ENCODE measurements at places on chromosomes 12 and 14. TPM values are rescaled to one million over a fixed set of nuclear protein-coding genes. Genes with fewer than 3 reads are reported as not detected.

GRCh38 chr12:12608557-12608957 lies 3.1 kb upstream of the CREBL2 start:
- H3K27ac ChIP-seq = no peak overlapping the region
- no peak overlapping the region for H3K4me3 ChIP-seq
- DNase-seq = no peak

- H3K4me3 ChIP-seq = no peak overlapping the region
- no peak overlapping the region for H3K27ac ChIP-seq
- no peaks in the 10 kb centered on the region for H3K4me1 ChIP-seq
Measured at GRCh38 chr12:19894050-19894449, 454.8 kb downstream of the AEBP2 start.

The GLIPR1L1 gene
- total RNA-seq = not detected

DNA sequence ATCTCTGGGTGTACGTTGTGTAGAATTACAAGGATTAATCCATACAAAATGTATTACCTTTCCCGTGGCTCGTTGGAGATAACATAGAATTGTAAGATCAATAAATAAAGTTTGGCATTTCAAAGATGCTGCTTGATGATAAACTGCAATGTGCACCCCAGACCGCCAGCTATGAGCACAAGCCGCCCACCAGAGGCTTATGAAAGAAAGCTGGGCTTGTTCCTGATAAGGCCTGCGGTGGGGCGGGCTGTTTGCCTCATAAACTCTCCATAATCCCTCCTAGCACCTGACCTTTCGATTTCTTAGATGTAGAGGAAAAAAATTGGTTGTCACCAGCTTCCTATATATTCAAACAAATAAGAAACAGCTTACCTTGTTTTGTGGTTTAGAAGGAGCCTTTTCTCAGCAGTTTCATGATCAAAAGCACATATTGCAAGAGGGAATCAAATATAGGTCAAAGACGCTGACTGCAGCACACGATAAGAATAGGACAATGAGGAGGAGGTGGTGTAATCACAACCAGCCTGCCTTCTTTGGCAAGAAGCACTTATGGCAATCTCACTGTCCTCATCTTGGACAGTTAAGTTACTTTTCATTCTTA lies 293.6 kb downstream of the RMST start:
- H3K27me3 ChIP-seq = no peaks in the 10 kb centered on the region
- no peaks in the 10 kb centered on the region for H3K4me1 ChIP-seq
- H3K36me3 ChIP-seq = no peaks in the 10 kb centered on the region
- no peak for DNase-seq
- no peak overlapping the region for H3K27ac ChIP-seq

- peak; percentile 30 for DNase-seq
- peaks cover 13% of the 10 kb centered on the region for H3K4me1 ChIP-seq
- H3K27me3 ChIP-seq = peaks cover 14% of the 10 kb centered on the region
- H3K27ac ChIP-seq = peak overlapping the region; percentile 70
- H3K36me3 ChIP-seq = no peaks in the 10 kb centered on the region
Measured at GRCh38 chr12:116534311-116535121, 24.7 kb upstream of the MAP1LC3B2 start.

DNA sequence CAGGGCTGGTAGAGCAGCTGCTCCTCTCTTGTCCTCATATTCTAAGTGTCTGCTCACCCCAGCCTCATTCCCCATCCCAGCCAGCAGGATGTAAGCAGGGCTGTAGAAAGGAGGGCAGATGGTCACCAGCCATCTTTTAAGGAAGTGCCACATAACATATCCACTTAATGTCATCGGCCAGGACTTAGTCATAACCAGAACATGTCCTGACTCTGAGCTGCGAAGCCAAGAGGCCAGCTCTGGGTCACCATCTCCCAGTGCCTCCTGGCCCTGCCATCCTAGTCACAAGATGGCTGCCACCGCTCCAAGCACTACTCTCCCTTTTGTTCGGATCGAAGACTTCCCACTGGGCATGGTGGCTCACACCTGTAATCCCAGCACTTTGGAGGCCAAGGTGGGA lies 123.9 kb downstream of the PLXNC1 start:
- H3K4me1 ChIP-seq = no peaks in the 10 kb centered on the region
- H3K27me3 ChIP-seq = no peaks in the 10 kb centered on the region
- DNase-seq = no peak
- no peak overlapping the region for H3K27ac ChIP-seq

The CEBPE gene
- not detected for total RNA-seq

The SIX6 gene
- not detected for total RNA-seq

- peaks cover 26% of the 10 kb centered on the region for H3K27me3 ChIP-seq
- no peak for DNase-seq
- peaks cover 23% of the 10 kb centered on the region for H3K4me1 ChIP-seq
- no peak overlapping the region for H3K27ac ChIP-seq
- H3K4me3 ChIP-seq = peak overlapping the region; percentile 3
Measured at GRCh38 chr12:49543221-49543913, 4.5 kb downstream of the KCNH3 start.

The SLC35E3 gene
- 26.2 TPM for total RNA-seq

The LTBP2 gene
- 1.2 TPM for total RNA-seq

The CLEC4D gene
- total RNA-seq = not detected
